ENCODE measurements at places on chromosomes 2 and 18. TPM values are rescaled to one million over a fixed set of nuclear protein-coding genes. Genes with fewer than 3 reads are reported as not detected.

- DNase-seq = no peak
These were observed 103.8 kb downstream of the ASAP2 start for GRCh38 chr2:9310377-9310776.

- no peak for DNase-seq
These were observed 5.7 kb upstream of the ERFE start for GRCh38 chr2:238152771-238153688.

SLC40A1 gene
- total RNA-seq = 24.4 TPM

DNA sequence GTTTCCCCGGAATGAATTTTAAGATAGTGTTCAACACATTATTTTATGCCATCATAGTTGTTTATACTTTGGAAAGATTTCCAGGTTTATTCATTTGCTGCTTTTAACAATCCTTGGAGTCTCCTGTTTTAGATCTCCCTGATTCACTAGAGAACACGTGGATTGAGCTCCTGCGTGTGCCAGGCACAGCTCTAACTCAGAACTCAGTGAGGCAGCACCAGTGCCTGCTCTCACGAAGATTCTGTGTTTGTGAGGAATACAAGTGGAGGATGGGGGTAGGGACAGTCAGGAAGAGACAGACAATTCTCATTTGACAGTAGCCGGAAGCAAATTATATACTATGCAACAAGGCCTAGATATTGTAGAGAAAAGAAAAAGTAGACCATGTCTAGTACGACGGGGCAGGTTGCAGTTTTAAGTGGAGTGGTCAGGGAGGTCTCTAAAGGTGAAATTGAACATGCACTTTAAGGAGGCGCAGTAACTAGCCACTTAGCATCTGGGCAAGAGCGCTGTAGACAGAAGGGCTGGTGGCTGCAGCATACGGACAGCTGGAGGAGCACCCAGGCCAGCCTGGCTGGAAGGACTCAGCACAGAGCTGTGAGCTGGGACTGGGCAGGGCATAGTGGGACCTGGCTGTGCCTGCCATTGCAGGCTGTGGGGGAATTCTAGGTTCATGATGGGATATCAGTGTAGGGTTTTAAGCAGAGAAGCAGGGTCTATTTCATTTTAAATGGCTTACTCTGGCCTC lies 24.3 kb downstream of the RNF144A start:
- no peak for DNase-seq

DNA sequence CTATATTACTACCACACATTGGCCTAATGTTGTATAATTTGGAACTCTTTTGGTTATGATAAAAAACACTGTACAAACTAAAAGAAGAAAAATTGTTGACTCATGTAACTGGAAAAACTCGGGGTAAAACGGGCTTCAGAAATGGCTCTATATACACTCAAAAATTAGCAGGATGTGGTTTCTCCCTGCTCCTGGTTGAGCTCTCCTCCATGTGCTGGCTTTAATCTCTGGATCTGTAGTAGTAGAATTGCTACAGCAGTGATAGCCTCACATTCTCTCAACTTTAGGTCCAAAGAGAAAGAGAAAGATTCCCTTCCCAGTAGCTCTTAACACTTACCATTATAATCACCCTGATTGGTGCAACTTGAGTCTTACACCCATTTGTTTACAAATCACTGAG lies 274.9 kb upstream of the GALNT5 start:
- DNase-seq = no peak

GRCh38 chr2:137168552-137168951 lies 403.2 kb downstream of the THSD7B start:
- DNase-seq = no peak

GRCh38 chr2:15869871-15870270 lies 70.5 kb upstream of the MYCN start:
- DNase-seq = no peak

DNA sequence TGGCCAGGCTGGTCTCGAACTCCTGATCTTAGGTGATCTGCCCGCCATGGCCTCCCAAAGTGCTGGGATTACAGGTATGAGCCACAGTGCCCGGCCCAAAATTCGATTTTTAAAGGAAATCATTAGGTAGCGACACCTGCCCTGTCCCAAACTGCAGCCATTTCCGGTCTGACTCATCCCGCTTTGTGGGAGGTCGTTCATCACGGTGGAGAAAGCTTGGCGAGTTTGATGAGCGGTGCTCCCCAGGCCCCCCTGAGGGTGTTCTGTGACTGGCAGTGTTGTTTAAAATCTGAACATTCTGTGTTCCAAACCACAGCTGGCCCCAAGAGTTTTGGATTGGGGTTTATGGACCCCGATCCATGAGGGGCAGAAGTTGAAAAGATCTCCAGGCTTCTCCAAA lies 53.0 kb upstream of the GLI2 start:
- no peak for DNase-seq

ITPRID2 gene
- total RNA-seq = 90.9 TPM

DNA sequence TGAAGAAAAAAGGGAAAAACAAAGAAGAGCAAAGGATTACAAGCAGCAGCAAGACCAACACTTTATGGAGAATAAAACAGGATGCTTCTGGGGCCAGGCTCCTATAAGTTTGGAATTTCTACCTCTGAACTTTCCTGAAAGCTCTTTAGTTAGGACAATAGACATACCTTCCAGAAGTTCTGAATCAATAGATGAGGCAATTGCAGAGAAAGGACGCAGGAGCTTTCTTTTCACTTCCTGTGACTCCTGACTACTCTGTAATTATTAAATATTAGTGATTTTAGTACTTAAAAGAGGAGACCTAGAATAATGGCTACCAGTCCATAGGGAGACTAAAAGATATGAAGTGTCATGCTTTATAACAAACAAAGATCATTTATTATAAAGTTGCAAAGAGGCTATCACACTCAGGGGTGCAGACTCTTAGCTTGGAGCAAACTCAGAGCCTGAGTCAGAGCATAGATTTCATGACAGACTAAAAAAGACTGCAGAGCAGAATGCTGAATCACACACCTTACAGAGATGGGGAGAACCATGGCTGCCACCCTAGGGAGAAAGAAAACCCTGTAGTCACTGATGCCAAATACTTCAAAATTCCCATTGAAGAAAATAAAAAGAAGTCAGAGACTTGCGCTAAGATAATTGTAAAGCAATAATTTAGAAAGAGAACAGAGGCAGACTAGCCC lies 52.5 kb upstream of the FAM136A start:
- DNase-seq = no peak

DNA sequence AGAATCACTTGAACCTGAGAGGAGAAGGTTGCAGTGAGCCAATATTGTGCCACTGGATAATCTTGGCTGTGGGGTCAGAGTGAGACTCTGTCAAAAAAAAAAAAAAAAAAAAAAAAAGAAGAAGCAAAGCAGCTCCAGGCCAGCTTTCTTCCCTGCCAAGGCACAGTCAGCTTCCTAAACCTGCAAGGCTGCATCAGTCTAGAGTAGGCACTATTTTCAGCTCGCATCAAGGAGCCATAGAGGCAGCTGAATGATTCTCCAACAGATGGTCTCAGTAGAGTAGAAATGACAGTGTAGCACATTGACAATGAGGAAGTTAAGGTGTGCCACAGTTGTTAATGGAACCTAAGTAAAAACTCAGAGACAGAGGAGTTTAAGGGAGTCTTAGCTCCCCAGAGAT lies 35.6 kb downstream of the BMP10 start:
- no peak for DNase-seq

TUBB8B gene
- not detected for total RNA-seq

- no peak for DNase-seq
These were observed 201.5 kb upstream of the KCNJ3 start for GRCh38 chr2:154497019-154497418.

MAP4K4 gene
- total RNA-seq = 108 TPM

- DNase-seq = no peak
These were observed 393.7 kb upstream of the FANCL start for GRCh38 chr2:58634653-58635370.
